Stimulated activated CD8-positive, alpha-beta memory T cell treated with anti-CD3 and anti-CD28 coated beads, Interleukin-7, amount 100 ng/mL, for 24 hours (primary cell): ENCODE measurements at places on chromosomes 5 and 9.

GRCh38 chr5:68932830-68933434 lies 160.9 kb upstream of the SLC30A5 start:
- no peak for DNase-seq

DNA sequence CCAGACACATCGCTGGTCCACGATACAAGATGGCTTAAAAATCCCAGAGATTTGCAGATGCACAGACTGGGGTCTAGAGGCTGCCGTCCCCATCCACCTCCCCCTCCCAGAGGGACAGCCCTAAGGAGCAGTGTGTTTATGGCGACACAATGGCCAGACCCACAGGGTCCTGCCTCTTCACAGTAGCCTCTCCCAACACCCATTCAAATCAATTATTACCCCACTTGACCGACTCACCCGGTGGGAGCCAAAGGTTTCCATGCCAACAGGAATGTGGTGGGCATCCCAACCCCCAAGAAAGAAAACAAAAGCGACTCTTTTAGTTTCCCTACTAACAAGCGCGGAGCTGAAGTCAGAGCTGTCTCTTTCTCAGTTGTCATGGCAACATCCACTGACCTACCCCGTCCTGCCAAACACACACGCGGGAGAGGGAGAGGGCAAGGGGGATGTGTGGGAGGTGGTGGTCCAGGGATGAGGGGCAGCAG lies 209.0 kb downstream of the TTLL11 start:
- DNase-seq = no peak

DNA sequence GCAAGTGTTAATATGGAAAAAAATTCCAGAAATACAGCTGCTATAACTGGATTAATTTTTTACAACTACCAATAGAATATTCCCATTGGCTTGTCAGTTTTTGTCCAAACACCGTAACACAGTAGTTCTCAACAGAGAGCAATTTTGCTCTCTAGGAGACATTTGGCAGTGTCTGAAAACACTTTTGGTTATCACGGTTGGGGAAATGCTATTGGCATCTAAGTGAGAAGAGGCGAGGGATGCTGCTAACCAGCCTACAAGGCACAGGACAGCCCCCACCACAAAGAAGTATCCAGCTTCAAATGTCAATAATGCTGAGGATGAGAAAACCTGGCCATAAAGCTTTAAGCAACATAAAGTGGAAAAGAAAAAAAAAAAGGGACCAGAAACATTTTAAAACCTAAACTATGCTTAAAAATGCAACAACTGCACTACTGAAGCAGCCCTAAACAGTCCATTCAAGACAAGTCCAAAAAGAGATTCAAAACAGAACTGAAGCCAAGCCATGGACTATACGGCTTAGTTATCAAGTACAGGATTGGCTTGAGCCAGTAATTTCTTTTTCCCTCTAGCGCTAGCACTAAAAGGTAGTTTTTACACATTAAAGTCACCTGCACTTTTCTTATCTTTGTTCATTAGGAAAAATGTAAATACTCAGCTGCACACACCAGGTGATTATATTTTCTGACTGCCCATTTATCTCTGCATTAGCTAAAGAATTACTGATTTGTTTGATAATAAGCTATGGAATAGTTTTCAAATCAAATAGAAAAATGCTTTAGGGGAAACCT lies 83.9 kb downstream of the NR3C1 start:
- DNase-seq = no peak

- DNase-seq = no peak
Observed at GRCh38 chr5:53430618-53431252, 49.7 kb upstream of the FST start.

DNA sequence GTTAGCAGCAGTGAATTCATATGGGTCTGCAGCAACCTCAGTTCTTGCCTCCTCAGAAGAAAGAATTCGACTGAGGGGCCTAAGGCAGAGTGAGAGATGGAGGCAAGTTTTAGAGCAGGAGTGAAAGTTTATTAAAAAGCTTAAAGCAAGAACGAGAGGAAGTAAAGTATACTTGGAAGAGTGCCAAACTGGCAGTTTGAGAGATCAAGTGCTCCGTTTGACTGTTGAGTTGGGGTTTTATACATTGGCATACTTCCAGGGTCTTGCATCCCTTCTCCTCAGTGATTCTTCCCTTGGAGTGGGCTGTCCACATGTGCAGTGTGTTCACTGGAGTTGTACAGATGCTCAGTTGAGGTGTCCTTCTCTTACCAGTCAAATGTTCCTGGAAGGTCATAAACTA lies 203.6 kb downstream of the SPATA31D1 start:
- DNase-seq = no peak

- no peak for DNase-seq
Observed at GRCh38 chr9:94720846-94721549, 5.5 kb upstream of the AOPEP start.

- DNase-seq = no peak
Observed at GRCh38 chr9:134328841-134329575, 2.8 kb downstream of the RXRA start.

GRCh38 chr5:135869276-135869675 lies 26.4 kb downstream of the IL9 start:
- no peak for DNase-seq

DNA sequence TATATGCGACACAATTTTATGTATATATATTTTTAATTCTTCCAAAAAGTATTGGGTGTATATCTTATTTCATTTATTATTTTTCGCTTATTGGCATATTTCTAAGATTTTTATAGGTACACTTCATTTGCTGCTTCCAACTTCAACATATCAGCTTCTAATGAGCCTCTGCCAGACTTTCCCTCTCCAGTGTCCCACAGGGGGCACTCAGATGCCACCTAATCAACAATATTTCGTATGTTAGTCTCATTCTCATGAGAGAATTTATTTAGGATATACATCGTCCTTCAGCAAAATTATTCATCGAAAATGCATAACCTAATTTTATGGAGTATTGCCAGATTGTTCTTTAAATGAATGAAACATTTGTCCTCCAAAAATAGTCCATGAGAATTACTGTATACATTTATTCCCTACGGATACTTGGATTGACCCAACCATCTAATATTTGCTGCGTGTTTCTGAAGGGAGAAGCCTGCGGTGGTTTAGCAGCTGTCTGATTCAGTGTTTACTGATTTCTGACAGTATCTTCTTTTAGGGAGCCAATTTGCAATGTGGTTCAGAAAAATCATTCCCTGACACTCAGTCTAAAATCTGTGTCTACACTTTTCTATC lies 100.6 kb upstream of the SELENOP start:
- no peak for DNase-seq

- DNase-seq = no peak
Observed at GRCh38 chr5:62701036-62701435, 122.4 kb downstream of the LRRC70 start.

DNA sequence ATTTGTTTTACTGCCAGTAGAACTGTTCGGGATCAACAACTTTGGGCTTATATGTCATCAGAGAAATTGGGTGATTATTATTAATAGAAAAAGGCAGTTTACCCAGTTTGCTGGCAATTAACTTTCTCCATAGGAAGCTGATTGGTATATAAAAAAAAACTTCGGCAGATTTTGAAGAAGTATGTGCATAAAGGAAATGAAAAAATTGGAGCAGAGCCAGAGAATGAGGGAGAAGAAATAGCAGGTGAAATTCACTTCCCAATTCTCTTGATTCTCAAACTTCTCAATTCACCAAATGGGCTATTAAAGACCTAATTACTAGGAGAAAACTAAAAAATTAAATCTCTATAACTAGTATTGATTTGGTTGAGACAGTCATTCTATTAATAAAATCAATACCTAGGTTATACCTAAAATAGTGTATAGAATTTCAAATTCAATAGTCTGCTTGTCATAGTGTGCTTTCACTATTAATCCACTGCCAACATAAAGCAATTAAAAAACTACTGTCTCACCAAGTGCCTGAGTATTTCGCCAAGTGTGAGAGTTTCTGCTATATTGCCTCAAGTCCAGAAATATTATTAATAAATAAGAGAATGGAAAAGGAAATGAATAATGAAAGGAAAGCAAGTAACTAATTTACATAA lies 47.5 kb downstream of the STX17 start:
- DNase-seq = no peak

- DNase-seq = no peak
Observed at GRCh38 chr5:38709678-38710306, 136.0 kb upstream of the OSMR start.

GRCh38 chr9:123614306-123615263 lies 258.6 kb downstream of the CRB2 start:
- DNase-seq = no peak

DNA sequence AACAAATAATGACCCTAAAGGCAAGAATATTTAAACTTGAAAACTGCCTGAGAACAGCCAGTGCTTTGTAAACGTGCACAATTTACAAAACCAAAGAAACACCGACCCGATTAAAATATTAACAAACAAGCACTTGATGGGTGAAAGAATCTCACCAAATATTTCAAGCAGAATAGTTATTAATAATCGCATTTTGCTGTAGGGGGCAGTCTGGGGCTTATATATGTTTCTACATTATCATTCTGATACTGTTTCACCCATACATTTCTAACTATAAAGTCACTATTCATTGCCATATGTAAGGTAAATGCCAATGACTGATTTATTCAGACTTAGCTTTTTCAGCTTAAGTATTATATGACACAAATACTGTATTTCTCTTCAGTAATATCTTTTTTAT lies 37.7 kb downstream of the UBAP2 start:
- DNase-seq = no peak

GRCh38 chr5:119290161-119290569 lies 65.7 kb upstream of the TNFAIP8 start:
- no peak for DNase-seq

- no peak for DNase-seq
Observed at GRCh38 chr5:86411596-86411995, 206.1 kb upstream of the COX7C start.
